ENCODE measurements at places on chromosomes 3 and 15.

DNA sequence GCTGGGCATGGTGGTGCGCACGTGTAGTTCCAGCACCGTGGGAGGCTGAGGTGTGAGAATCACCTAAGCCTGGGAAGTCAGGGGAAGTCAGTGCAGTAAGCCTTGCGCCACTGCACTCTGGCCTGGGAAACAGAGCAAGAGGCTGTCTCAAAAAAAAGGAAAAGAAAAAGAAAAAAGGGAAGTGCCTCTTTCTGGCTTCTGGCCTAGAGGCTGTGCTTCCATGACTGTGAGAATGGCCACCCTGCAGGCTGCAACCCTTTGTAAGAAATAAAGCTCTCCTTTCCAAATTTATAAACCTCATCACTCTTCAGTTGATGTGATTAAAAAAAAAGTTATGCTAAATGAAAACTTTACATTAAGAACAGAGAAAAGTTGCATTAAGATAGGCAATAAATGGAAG lies 774.3 kb downstream of the TUSC7 start:
- DNase-seq, result no peak

DNA sequence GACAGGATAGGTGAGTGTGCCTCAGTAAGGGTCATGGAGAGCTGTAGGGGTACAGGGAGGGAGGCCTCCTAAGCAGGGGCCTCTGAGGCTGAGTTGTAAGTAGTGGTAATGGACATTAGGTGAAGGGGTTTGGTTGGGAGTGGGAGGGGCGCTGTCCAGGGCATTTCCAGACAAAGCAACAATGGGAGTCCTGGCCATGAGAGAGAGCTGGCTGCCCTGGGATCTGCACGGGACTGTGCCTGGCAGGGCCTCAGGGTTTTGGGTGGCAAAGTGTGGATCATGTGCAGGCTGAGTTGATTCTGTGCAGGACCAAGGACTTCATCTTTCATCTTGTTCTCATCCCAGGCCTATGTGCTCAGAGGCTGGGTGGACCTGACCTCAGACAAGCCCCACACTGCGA lies 4.6 kb downstream of the TTC21A start:
- DNase-seq, result no peak

GRCh38 chr15:53843869-53844569 lies 84.6 kb upstream of the WDR72 start:
- no peak for DNase-seq

- DNase-seq, result no peak
Measured at GRCh38 chr3:112649478-112649735, 8.5 kb upstream of the CCDC80 start.

DNA sequence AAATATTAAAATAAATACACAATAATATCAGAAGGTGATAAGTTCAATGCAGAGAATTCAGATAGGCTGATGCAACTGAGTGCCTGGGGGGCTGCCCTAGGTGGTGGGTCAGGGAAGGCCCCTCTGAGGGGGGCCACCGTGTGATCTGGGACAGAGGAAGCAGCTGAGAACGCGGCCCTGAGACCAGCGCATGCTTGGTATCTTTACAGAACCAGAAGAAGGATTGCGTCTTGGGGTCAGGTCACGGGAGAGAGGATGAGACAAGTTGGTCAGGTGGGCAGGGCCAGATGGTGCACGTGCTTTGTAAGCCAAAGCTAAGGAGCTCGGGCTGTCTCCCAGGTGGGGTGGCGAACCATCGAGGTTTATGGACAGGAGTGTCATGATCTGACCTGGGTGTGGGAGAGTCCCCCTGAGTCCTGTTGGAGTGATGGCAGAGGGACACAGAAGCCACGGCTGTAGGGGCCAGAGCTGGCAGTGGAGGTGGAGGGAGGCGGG lies 121.2 kb downstream of the ETFA start:
- DNase-seq, result no peak

- no peak for DNase-seq
Measured at GRCh38 chr3:114101101-114101500, 44.6 kb downstream of the QTRT2 start.

DNA sequence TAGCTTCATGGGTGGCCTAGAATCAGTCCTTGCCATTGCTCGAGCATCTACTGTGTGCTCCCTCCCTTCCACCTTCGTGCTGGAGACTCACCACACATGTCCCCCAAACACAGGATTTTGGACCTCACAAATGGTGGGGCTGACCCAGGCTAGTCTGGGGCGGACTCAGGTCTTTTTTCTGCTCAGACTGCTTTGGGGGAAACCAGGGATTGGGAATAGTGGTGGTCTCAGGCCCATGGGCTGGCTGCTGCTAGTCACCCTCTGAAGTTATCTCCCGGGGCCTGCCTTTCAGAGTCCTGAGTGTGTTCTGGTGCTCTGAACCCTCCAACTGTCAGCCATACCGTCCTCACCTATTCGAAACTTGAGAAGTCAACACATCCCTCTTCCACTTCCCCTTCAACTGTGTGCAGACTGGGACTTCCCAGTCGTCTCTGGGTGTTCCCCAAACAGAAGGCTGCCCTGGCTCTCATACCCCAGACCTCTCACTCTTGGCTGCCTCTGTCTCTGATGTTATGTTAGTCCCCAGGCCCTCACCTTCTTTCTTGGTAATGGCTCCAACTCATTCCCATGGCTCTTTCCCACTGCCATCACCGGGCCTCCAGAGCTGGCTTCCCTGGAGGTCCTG lies 46.0 kb downstream of the PPCDC start:
- DNase-seq, result no peak

GRCh38 chr15:79028411-79028964 lies 62.1 kb downstream of the RASGRF1 start:
- DNase-seq, result no peak
